Activated CD8-positive, alpha-beta T cell treated with anti-CD3 and anti-CD28 coated beads, Interleukin-2, amount 10 ng/mL, durations not matched to agents 7 days and 5 days (primary cell): ENCODE measurements at places on chromosomes 4 and X. TPM values are rescaled to one million over a fixed set of nuclear protein-coding genes. Genes with fewer than 3 reads are reported as not detected.

- H3K4me3 ChIP-seq = no peak overlapping the region
- H3K27ac ChIP-seq = no peak overlapping the region
- peaks cover 51% of the 10 kb centered on the region for H3K4me1 ChIP-seq
- H3K27me3 ChIP-seq = no peaks in the 10 kb centered on the region
- peaks cover 15% of the 10 kb centered on the region for H3K36me3 ChIP-seq
Measured at GRCh38 chr4:113641025-113641431, 120.5 kb downstream of the CAMK2D start.

DNA sequence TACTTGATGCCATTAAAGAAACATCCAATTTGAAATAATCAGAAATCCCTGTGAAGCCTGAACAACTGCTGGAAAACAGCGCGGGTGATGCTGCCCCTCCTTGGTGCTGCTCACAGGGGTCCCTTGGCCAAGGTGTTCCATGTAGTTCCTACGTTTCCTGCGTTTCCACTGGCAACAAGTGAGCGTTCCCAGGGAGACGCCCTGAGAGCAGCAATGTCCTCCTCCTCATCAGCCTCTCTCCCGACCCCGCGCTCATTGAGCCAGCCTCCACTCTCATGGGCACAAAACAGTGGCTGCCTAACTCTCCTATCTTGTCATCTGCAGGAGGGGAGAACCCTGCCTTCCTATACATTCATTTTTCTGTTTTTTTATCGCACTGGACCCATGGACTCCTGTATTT is 18.9 kb downstream of the LETM1 start:
- H3K4me1 ChIP-seq = peaks cover 17% of the 10 kb centered on the region
- H3K27me3 ChIP-seq = no peaks in the 10 kb centered on the region
- peaks cover 46% of the 10 kb centered on the region for H3K36me3 ChIP-seq
- DNase-seq = no peak
- no peak overlapping the region for H3K4me3 ChIP-seq

- DNase-seq = no peak
- peaks cover 3% of the 10 kb centered on the region for H3K36me3 ChIP-seq
- H3K27me3 ChIP-seq = no peaks in the 10 kb centered on the region
- H3K4me3 ChIP-seq = no peak overlapping the region
Measured at GRCh38 chr4:123305736-123306135, 90.9 kb upstream of the SPRY1 start.

DNA sequence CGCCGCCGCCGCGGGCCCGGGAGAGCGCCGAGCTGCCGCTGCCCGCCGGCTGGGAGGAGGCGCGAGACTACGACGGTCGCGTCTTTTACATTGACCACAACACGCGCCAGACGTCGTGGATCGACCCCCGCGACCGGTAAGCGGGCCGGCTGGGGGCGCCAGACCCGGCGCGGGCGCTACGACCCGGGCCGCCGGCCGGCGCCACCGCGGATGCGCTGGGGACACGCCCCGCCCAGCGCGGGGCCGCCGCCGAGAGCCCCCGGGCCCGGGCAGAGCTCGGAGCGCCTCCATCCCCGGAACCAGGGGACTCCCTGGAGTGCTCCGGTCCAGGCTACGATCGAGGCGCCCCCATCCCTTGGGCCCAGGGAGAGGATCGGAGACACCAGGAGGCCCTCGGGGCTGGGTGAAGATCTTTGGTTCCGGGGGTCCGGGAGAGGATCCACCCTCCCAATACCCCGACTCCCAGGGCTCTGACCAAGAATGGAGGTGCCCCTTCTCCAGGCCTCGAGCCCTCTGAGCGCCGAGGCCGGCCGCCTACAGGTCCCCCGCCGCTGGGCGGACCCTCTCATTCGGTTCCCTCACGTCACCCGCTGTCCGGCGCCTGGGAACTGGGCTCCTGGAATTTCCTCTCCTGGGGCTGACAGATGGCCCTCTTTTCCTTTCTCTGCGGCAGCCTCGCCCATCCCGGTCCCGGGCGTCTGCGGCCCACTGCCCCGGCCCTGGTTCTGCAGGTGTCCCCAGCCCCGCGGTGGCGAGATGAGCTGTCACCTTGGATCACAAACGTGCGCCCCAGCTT is 48.8 kb downstream of the CLDN34 start:
- H3K4me3 ChIP-seq = peak overlapping the region; percentile 51
- H3K4me1 ChIP-seq = peaks cover 34% of the 10 kb centered on the region
- H3K27ac ChIP-seq = peak overlapping the region; percentile 20
- H3K36me3 ChIP-seq = peaks cover 2% of the 10 kb centered on the region

DNA sequence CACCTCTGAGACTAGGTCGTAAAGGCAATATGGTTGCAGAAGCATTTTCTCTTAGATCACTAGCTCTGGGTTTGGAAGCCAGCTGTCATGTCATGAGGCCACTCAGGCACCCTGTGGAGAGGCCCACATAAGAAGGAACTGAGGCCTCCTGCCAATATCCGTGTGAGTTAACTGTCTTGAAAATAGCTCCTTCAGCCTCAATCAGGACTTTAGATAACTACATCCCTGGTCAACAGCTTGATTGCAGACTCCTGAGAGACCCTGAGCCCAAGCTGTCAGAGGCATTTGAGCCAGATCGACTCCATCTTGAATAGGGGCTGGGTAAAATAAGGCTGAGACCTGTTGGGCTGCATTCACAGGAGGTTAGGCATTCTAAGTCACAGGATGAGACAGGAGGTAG is 15.1 kb upstream of the REPS2 start:
- no peak overlapping the region for H3K4me3 ChIP-seq
- no peaks in the 10 kb centered on the region for H3K4me1 ChIP-seq
- no peak overlapping the region for H3K27ac ChIP-seq
- H3K36me3 ChIP-seq = no peaks in the 10 kb centered on the region
- no peak for DNase-seq

DNA sequence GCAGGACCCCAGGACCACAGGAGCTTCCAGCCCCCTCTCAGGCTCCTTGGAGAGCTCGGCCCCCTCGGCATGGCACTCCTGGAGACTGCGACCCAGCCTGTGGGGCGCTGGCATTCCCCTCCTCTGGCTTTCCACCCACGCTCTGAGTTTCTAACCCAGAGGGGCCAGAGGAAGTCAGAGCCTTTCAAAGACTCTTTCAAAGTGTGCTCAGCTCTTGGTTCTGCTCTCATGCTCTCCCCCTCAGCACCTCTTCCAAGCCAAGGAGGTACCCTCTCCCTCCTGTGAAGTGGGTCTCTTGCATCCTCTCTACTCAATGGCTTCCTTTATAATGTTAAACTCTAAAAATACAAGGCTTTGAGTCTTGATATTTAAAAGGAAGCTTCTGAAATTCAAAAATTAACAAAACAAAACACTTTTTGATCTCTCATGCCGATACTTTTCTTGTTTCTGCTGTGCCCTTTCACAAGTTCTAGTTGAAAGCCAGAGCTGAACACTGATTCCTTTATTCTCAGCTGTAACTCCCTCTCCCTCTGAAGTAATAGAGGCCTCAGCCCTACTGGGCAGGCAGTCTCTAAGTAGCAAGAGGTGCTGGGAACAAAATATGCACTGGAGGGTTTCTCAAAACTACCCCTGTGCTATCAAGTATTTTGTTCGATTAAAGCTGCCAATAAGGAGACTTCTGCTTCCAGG is 82.8 kb downstream of the NAT8L start:
- peaks cover 2% of the 10 kb centered on the region for H3K36me3 ChIP-seq
- H3K27ac ChIP-seq = no peak overlapping the region
- no peak overlapping the region for H3K4me3 ChIP-seq
- H3K4me1 ChIP-seq = peaks cover 8% of the 10 kb centered on the region
- H3K27me3 ChIP-seq = no peaks in the 10 kb centered on the region

DNA sequence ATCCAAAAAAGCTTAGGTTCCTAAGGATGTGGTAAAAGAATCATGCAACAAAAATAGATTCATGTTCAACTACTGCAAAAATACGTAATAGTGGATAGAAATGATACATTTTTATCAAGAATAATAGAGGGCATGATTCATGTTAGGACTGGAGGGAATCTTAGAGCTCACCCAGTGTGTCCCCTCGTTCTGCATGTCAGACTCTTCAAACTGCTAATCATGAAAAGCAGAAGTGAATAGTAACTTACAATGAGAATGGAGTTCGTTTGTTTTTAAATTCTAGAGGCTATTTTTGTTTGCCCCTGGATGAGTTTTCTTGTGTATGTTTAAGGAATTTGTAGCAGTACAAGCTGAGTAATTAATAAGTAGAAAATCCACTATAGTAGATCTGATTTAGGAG is 79.4 kb downstream of the MSL3 start:
- H3K4me1 ChIP-seq = peaks cover 11% of the 10 kb centered on the region
- H3K4me3 ChIP-seq = no peak overlapping the region
- H3K27ac ChIP-seq = no peak overlapping the region

DNA sequence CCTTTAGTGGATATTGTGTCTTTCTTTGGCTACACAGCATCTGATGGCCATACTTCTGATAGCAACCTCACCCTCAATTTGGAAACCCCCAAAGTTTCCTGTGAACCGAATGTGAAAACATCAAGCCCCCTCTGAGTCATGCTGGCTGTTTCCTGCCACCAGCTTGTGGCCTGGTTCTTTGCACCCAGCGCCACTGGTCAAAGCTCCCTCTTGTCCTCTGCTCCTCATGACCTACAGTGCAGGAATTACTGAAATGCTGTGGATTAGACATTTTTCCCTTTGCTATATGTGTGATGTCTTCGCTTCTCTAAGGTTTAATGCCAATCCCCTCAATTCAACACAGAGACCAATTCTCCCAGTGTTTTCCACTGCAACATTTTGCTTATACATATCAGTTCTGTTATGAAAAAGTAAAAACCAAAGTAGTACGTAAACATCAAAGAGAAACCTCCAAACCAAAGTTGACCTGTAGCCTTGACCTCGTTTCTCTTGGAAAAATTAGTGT is 224.0 kb upstream of the TENM3 start:
- DNase-seq = no peak
- no peaks in the 10 kb centered on the region for H3K4me1 ChIP-seq
- H3K27me3 ChIP-seq = no peaks in the 10 kb centered on the region
- no peak overlapping the region for H3K4me3 ChIP-seq
- no peak overlapping the region for H3K27ac ChIP-seq

DNA sequence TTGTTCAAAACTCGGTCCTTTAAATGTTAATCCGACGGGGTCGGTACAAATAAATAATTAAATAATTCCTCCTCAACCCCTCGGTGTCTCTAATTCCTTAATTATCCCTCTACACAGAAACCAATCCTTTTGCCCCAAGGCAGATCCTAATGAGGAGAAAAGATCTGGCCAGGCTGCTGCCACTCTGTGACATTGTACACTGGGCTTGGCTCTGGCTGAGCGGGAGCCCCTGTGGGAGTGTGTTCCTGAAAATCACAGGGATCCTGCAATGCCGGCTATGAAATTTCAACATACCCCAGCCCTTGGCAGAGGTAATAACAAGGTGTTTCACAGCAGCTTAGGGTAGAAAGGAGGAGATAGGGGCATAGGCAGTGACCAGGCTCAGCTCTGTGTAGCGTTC is 96.0 kb downstream of the DHRSX start:
- no peaks in the 10 kb centered on the region for H3K4me1 ChIP-seq
- H3K4me3 ChIP-seq = no peak overlapping the region
- no peak overlapping the region for H3K27ac ChIP-seq
- H3K27me3 ChIP-seq = no peaks in the 10 kb centered on the region
- DNase-seq = no peak

DNA sequence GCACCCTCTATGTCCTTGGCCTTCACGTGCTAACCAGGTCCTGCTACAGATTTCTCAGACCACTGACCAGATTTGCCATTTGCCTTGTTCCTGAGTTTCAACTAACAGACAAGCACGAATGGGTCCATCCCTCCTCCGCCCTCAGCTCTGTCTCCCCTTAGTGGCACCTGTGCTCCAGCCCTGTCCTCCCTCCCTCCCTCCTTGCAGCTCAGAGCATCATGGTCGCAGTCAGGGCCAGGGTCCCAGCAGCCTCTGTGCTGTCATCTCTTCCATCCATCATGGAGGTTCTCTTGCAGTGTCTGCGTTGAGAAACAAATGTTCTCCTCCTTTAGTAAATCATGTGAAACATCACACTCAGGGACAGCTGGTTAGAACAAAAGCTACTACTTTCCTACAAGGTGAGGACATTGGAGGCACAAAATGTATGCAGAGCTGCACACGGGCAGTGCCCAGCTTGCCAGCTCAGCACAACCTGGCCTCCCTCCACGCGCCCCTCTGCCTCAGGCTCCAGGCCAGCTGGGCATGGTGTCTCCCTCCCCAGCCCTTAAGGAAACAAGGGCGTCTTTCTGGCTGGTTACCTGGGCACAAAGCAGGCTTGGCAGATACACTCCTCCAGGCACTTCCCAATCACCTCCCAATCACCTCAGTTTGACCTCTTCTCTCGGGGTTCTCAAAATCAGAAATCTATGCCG is 79.5 kb upstream of the ATP6AP2 start:
- DNase-seq = no peak
- no peaks in the 10 kb centered on the region for H3K27me3 ChIP-seq
- H3K4me3 ChIP-seq = no peak overlapping the region
- no peak overlapping the region for H3K27ac ChIP-seq

DNA sequence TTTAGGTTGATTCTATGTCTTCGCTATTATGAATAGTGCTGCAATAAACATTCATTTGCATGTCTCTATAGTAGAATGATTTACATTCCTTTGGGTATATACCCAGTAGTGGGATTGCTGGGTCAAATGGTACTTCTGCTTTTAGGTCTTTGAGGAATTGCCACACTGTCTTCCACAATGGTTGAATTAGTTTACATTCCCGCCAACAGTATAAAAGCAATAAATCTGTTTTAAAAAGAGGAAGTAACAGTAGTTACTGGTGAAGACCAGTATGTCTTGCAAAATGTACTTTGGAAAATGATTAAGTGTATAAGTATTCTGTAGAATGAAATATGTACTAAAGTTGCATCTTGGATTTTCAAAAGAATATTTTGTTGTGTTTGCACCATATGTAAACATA is 77.3 kb downstream of the SHROOM4 start:
- H3K4me3 ChIP-seq = no peak overlapping the region
- no peak for DNase-seq
- no peaks in the 10 kb centered on the region for H3K36me3 ChIP-seq
- H3K4me1 ChIP-seq = no peaks in the 10 kb centered on the region
- H3K27ac ChIP-seq = no peak overlapping the region

- no peaks in the 10 kb centered on the region for H3K36me3 ChIP-seq
- H3K4me3 ChIP-seq = no peak overlapping the region
- DNase-seq = no peak
- H3K27me3 ChIP-seq = no peaks in the 10 kb centered on the region
- H3K4me1 ChIP-seq = peaks cover 15% of the 10 kb centered on the region
Measured at GRCh38 chrX:134538316-134538715, 78.4 kb downstream of the HPRT1 start.

Gene SSX2B
- not detected for total RNA-seq

Gene TCEAL3
- 2.4 TPM for total RNA-seq

Gene NUDT6
- total RNA-seq = 13.7 TPM

Gene LRP2BP
- total RNA-seq = 1.3 TPM

Gene F8A2
- total RNA-seq = not detected
